ENCODE measurements at places on chromosomes 12 and 14.

DNA sequence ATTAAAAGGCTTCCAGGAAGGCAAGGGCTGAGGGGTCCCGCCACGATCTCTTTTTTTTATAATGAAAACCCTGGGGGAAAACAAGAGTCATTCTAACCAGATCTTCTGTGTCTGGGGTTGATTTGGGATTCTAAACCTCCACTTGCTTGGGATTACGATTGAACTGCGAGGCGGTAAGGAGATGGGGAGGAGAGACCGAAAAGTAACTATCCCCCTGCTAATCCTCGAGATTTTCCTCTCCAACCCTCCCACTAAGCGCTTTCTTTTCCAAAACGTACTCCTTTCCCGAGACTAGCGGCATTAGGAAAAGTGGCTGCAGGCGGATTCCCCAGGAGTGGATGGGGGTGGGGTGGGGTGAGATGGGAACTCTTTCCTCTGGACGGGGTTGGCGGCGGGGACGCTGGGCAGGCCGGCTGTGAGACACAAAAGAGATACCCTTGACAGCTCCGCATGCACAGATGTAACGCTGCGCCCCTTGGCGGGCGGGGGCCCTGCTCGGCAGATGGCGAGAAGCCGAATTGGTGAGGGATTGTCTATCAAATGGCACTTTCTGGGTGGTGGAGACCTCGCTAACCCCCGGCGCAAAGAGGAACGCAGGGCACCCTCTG lies 830 bp upstream of the SRRM4 start:
- DNase-seq = no peak

GRCh38 chr12:120994589-120995337 lies 16.4 kb downstream of the HNF1A start:
- DNase-seq = no peak

DNA sequence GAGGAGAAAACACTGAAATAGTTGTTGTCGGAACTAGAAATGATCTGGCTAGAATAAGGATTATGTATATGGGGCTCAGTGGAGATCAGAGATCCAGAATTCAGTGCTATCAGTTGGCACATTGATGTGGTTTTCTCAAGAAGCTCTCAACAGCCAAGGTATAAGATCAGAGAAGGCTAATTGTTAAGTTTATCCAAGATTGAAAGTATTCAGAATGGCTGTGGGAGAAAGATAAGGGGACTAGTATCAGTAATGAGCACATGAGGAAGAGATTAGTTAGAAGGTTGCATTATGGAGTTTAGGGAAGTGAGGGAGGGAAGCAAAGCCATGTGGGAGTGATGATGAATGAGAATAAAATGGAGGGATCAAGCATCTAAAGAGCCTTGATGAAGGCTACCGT lies 128.1 kb upstream of the MIS18BP1 start:
- DNase-seq = no peak

DNA sequence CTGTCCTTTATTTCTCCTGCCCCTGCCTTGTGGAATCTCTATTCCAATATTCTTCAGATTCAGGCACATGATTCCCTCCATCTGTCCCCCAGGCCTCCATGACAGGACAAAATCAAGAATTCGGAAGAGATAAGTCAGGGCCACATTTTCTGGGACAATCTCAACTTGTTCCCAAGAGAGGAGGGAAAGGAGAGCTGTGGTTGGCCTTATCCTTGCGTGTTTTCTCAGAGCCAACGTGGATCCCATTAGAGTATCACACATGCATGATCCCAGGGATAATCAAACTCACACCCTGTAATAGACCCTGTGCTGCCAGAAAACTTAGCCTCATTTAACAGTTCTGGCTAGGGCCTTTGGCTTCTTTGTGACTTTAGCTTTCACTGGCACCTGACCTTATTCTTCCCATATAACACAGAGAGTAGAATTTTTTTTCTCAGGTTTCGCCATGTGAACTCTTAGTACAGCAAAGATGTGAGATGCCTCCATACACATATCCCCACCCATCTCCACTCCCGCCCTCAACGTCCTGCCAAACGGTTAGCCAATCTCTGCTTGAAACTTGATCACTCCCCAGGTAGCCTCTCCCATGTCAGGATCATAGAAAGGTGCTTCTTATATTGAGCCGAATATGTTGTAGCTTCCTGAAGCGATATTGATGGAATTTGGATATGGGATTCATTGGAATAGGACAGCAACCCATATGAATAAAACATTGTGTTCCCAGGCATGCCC lies 6.7 kb upstream of the KRT1 start:
- DNase-seq = no peak

DNA sequence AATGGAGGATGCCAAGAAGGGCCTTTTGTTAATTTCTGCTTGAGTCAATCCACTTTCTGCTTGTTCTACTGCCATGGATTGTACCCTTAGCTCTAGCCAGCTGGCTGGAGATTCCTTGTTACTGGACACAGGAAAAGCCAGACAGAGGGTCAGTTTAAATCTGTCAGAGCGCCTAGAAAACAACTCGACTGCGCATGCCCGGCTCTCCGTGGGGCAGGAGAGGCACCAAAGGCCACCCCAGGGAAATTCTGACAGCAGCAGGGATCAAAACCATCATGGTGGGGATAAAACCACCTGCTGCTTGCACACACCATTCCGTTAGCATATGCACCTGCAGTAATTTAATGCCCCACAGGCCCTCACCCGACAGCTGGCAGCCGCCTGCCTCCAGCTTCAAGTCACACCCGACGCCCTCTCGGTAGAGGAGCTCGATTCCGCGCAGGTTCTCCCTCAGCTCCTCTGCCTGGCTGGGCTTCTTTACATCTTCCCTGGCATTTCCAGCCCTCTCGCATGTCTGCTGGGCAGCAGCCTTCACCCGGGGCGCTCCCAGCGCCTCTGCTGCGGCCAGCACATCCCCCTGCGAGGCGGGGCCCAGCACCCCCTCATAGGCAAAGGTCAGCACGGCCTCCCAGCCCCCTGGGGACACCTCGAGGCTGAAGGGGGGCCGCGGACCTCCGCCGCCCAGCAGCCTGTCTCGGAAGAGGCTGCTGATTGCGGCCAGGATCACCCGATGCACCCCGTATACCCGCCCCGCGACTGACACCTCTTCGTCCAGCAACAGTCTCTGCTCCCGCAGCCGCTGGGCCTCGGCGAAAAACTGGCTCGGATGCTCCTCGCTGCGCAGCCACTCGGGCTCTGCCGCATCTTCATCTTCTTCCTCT lies 1.0 kb downstream of the KLHL33 start:
- DNase-seq = no peak

DNA sequence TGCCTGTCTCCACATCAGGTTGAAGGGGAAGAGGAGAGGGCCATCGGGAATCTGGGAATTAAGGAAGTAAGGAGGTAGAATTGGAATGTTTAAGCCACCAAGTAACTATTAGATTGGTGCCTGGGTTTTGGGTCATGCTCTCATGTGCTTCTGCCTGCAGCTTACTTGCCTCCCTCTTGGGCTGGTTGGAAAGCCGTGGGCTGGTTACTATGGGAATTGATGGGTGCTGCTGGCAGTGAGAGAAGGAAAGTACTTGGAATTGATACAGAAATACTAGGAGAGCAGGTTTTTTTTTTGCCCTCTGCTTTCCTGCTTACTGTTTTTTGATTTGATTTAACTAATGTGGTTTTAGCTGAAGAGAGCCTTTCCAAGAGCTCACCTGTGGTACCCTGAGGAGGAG lies 493.5 kb upstream of the RGS6 start:
- DNase-seq = no peak

DNA sequence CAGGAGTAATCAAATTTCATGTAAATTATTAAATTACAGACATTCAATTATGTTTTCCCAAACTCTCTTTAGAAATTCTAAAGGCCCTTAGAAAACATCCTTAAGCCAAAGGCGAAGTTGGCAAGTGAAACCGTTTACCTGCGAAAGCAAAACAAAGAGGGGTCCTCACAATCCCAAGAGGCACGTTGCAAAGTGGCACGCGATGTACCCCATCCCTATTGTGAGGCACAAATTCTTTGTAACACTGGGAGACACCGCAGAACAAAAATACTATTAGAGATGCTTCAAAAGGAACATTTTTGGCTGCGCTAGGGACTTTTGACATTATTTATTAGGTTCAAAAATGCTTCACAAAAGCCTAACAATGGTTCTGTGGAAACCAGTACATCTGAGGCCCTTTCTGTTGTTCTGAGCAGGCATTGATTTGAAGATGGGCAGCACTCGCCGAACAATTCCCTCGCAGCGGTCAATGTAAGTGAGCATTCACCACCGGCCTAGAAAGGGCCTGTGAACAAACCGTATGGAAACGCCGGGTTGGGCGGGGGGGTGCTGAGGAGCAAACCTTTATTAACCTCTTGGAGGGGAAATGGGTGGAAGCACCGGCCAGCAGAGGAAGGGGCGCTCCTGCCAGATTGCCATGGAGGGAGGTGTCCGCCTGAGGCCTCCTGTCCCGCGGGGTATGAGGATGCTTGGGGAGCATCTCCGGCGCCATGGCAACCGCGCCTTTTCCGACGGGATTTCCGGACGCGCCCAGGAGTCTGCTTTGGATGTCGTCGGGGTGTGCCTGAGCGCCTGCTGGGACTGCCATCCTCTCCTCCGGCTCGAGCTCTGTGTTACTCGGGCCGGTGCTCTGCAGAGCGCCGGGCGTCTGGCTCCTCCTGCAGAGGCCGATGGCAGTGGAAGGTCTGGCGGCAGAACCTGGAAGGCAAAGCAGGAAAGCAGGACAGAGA lies 193.9 kb downstream of the C12orf42 start:
- DNase-seq = peak; percentile 47

DNA sequence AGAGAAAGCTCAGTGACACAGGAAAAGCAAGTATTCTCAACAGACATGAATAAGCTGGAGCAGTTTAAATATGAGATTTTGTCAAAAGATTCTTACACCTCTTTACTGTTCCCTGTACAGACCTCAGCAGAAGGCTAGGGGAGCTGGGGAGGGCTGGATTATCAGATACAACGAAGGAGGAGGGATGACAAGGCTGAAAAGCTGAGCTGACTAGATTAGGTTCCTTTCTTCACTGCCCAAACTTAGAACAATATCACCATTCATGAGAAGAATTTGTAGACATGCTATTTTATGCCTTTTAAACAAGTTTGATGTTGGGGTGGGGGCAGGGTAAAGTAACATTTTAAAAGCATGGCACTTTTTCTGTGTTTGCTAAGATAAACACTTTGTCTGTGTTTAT lies 611.1 kb downstream of the AACS start:
- DNase-seq = no peak

GRCh38 chr12:74776378-74776777 lies 238.7 kb downstream of the ATXN7L3B start:
- no peak for DNase-seq

DNA sequence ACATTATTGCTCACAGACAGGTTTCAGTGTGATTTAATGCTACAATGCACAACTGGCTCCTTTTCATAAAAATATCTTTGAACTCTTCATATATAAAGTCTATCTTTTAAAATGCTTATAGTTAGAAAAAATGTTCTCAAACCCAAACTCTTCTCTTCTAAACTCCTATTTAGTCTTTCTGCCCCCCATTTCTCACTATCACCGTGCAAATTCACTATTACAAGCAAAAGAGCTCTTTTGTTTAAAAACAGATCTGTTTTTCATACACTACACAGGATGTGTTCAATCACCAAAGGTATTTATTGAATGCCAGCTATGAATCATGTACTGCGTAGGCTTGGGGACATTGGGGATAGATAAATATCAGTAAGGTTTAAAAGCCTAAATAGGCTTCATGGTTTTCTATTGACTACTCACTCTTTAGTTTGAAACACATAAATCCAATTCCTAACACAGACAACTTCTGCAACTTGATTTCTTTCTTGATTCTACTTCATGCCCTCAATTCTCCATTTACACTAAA lies 692.3 kb downstream of the C12orf50 start:
- no peak for DNase-seq

- no peak for DNase-seq
Measured at GRCh38 chr12:103100257-103100831, 142.9 kb downstream of the ASCL1 start.

DNA sequence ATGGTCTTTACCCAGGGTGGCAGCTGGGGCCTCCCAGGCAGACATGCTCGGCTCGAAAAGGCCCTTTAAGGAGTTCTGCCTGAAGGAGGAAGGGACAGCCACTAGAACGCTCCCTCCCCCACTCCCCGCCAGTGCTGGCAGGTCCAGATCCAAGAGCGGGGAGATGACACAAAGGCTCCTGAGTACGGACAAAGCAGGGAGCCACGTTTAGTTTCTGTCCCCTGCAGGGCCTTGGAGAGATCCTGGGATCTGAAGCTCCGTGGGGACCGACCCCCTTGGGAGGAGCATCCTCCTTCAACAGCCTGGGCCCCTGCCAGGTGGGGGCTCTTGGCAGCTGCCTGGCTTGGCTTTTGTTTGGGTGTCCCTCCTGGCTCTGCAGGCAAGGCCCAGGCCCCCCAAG lies 89.7 kb downstream of the ESRRB start:
- no peak for DNase-seq

- no peak for DNase-seq
Measured at GRCh38 chr12:5884285-5884684, 60.8 kb downstream of the ANO2 start.

DNA sequence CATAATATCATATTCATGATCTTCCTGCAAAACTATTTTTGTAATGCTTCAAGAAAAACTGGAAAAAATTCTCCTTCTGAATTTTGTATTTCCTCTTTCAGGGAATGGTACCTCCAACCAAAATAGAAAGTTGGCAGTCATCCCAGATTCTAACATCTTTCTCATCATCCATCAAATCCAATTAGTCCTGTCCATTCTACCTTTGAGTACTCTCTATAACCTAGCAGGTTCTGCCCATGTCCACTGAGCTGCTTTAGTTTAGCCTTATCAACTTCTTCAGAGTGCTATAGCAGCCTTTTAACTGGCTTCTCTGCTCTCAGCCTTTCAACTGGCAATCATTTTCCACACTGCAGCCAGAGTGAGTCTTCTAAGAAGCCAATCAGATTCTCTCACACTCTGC lies 236.2 kb downstream of the AKAP6 start:
- DNase-seq = no peak

- no peak for DNase-seq
Measured at GRCh38 chr14:50082784-50083466, 33.4 kb downstream of the VCPKMT start.

DNA sequence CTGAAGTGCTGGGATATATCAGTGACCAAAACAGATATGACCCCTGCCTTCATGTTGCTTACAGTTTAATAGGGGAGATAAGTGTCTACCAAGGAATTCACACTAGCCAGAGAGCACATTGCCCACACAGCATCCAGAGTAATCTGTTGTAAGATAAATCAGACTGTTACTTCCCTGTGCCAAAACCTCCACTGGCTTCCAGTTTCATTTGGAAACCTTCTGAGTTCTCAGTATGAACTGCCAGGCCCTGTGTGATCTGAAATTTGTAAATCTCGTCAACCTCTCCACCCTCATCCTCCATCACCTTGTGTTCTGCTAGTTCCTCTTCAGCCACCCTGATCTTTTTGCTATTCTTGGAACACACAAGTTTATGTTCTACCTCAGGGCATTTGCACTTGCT lies 154.7 kb downstream of the ETV6 start:
- DNase-seq = no peak

GRCh38 chr12:89513544-89513943 lies 11.1 kb downstream of the GALNT4 start:
- no peak for DNase-seq

DNA sequence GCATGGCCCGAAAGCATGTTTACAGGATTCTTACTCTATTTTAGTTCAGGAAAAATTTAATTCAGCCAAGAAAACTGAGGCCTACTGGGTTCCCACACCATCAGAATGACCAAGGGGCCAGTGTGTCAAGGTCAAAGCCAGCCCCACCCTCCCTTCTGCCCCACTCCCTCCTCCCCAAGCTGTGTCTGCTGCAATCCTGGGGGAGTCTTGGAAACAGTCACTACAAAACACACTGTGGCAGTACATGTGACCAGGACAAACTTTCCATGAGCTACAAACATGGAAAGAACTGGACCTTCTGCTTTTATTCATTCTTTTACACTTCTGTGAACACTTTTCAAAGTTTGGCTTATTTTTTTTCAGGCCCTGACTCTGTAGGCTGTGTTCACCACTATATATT lies 1228.8 kb upstream of the TMEM132C start:
- no peak for DNase-seq

All from NCI-H1436 treated with DMSO at 0.1 percent for 48 hours (cell line).